ENCODE measurements at places on chromosomes 5 and 9.

- H3K4me1 ChIP-seq = no peaks in the 10 kb centered on the region
- no peak overlapping the region for H3K27ac ChIP-seq
- no peaks in the 10 kb centered on the region for H3K27me3 ChIP-seq
- no peak overlapping the region for H3K4me3 ChIP-seq
Observed at GRCh38 chr5:102306121-102306520, 10.0 kb upstream of the SLCO4C1 start.

DNA sequence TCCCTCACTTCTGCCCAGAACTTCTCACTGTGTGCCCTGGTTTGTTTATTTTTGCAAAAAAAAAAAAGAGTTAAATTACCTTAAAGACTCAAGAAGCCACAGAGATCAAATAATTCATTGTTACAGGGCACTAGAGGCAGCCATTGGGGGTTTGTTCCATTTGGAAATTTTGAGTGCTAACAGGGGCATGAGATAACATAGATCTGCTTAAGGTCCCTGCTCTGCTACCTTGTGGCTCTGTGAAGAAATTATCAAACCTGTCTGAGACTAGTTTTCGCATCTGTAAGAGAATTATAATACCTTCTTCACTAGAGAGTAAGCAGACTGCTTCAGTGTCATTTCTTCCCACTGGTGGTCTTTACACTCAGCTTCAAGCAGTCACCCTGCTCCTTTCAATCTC lies 394 bp downstream of the TLR4 start:
- no peaks in the 10 kb centered on the region for H3K4me1 ChIP-seq
- no peaks in the 10 kb centered on the region for H3K27me3 ChIP-seq
- H3K36me3 ChIP-seq = no peaks in the 10 kb centered on the region
- DNase-seq = no peak
- peak overlapping the region; percentile 43 for H3K4me3 ChIP-seq
- peak overlapping the region; percentile 92 for H3K27ac ChIP-seq

DNA sequence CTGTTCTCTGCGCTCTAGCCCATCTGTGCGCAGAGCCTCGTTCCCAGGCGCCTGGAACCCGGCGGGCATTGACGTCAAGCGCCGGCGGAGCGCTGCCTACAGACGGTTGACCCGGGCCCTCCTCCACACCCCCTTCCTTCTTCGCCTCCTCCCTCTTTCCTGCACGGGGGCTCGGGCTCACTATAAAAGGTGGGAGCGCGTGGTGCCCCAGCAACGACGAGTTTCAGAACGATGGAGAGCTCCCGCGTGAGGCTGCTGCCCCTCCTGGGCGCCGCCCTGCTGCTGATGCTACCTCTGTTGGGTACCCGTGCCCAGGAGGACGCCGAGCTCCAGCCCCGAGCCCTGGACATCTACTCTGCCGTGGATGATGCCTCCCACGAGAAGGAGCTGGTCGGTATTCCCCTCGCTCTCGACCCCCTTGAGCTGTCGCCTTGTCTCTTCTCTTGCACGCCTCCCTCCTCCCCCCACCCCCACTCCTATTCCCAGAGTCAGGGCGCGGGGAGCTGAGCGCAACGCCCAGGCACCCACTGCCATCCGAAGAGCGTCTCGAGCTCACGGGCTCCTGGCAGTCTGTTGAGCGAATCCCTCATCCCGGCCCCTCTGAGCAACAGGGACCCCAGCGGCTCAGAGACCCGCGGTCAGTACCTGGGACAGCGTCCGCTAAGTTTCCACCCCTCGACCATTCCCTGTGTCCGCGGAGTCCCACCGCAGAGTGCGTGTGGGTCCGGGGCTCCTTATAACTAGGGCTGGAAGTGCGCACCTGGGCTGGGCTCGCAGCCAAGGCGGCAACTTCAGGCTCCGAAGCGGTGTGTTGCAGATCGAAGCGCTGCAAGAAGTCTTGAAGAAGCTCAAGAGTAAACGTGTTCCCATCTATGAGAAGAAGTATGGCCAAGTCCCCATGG lies at the start of gene CARTPT:
Gene CARTPT, plus strand, starts transcription at position 213 of the 902 bp plus-strand sequence. Its CDS starts 19 bp downstream, at position 232.
- no peaks in the 10 kb centered on the region for H3K4me1 ChIP-seq
- no peak for DNase-seq
- peaks cover 29% of the 10 kb centered on the region for H3K27me3 ChIP-seq
- H3K4me3 ChIP-seq = no peak within 1 kb of the TSS
- no peak within 1 kb of the TSS for H3K27ac ChIP-seq
- H3K36me3 ChIP-seq = no peaks in the 10 kb centered on the region

GRCh38 chr5:180114304-180115003 lies 42.9 kb upstream of the RNF130 start:
- DNase-seq = no peak
- H3K27ac ChIP-seq = no peak overlapping the region
- no peak overlapping the region for H3K4me3 ChIP-seq

GRCh38 chr5:3489239-3489843 lies 106.3 kb upstream of the IRX1 start:
- no peak overlapping the region for H3K27ac ChIP-seq
- DNase-seq = no peak
- H3K36me3 ChIP-seq = no peaks in the 10 kb centered on the region
- no peaks in the 10 kb centered on the region for H3K27me3 ChIP-seq

DNA sequence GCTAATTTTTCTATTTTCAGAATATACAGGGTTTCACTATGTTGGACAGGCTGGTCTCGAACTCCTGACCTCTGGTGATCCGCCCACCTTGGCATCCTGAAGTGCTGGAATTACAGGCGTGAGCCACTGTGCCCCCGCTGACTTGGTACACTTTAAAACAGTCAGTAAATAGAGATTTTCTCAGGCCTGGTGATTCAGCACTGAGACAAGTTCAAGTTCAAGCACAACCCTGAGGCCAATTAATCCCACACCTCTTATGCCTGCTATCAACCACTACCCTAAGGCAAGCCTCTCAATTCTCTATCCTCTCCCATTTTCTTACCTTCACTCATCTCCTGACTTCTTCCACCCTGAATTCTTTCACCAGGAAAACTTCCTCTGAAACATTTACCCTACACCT lies 18.9 kb downstream of the MUSK start:
- H3K27me3 ChIP-seq = no peaks in the 10 kb centered on the region
- DNase-seq = no peak
- H3K4me3 ChIP-seq = no peak overlapping the region
- no peaks in the 10 kb centered on the region for H3K4me1 ChIP-seq

DNA sequence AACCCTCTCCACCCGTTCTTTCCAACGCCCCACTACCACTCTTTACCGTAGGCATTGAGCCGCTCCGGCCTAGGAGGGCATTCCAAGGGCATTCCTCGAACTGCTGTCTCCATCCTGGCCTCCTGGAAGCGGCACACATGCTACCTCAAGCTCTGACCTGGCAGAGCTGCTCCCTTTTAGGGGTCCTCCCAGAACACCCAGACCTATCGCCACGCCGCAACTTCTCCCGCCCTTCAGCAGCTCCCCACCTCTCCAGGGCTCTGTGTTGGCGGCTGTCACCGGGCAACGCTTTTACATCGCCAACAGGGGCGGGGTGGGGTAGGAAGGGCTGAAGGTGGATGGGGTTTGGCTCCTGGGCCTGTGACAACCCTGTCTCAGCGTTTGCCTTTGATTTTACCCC lies 4.6 kb upstream of the MYORG start:
- H3K36me3 ChIP-seq = no peaks in the 10 kb centered on the region
- no peaks in the 10 kb centered on the region for H3K4me1 ChIP-seq
- peak overlapping the region; percentile 42 for H3K4me3 ChIP-seq
- no peak overlapping the region for H3K27ac ChIP-seq

- no peaks in the 10 kb centered on the region for H3K4me1 ChIP-seq
- H3K36me3 ChIP-seq = no peaks in the 10 kb centered on the region
- no peaks in the 10 kb centered on the region for H3K27me3 ChIP-seq
- no peak overlapping the region for H3K4me3 ChIP-seq
- no peak overlapping the region for H3K27ac ChIP-seq
Observed at GRCh38 chr5:169545762-169546161, 37.8 kb upstream of the SPDL1 start.

DNA sequence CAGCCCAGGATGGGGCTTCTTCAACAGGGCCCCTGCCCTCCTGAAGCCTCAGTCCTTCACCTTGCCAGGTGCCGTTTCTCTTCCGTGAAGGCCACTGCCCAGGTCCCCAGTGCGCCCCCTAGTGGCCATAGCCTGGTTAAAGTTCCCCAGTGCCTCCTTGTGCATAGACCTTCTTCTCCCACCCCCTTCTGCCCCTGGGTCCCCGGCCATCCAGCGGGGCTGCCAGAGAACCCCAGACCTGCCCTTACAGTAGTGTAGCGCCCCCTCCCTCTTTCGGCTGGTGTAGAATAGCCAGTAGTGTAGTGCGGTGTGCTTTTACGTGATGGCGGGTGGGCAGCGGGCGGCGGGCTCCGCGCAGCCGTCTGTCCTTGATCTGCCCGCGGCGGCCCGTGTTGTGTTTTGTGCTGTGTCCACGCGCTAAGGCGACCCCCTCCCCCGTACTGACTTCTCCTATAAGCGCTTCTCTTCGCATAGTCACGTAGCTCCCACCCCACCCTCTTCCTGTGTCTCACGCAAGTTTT lies 23.6 kb downstream of the PCDHGC5 start:
- peak overlapping the region; percentile 66 for H3K4me3 ChIP-seq
- DNase-seq = peak; percentile 78
- no peaks in the 10 kb centered on the region for H3K27me3 ChIP-seq
- peaks cover 21% of the 10 kb centered on the region for H3K4me1 ChIP-seq
- no peaks in the 10 kb centered on the region for H3K36me3 ChIP-seq
- H3K27ac ChIP-seq = peak overlapping the region; percentile 78

DNA sequence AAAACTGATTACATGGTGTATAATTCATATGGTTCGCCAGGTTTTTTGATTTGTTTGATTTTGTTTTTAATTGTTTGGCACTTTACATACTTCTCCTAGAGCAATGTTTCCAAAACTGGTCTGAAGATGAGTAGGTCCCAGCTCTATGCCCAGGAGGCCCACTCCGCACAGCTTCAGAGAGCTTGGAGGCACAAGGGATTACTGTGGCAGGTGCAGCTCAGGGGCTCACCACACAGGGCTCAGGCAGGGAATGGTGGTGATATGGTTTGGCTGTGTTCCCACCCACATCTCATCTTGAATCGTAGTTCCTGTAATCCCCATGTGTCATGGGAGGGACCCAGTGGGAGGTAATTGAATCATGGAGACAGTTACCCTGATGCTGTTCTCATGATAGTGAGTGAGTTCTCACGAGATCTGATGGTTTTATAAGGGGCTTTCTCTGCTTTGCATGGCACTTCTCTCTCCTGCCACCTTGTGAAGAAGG lies 296.6 kb downstream of the MED10 start:
- H3K27ac ChIP-seq = no peak overlapping the region
- H3K27me3 ChIP-seq = no peaks in the 10 kb centered on the region
- no peak overlapping the region for H3K4me3 ChIP-seq
- no peak for DNase-seq

DNA sequence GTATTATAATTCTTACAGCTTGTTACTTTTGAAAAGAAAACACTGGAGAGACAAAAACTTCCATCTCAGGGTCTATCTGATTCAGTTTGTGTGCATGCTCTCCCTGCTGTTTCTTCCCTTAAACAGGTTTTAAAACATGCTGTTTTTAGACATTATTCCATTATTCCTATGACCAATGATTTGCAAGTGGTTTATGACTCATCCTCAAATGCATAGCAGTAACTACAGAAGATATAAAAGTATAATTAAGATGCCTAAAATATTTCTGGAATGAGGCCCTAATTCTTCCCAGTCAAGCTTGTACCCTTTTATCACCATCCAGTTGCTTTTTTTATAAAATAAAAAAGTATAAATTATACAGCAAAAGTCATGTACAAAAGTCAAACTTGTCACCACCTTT lies 3.7 kb downstream of the DTWD2 start:
- H3K4me3 ChIP-seq = no peak overlapping the region
- no peaks in the 10 kb centered on the region for H3K36me3 ChIP-seq
- no peaks in the 10 kb centered on the region for H3K4me1 ChIP-seq
- DNase-seq = no peak

DNA sequence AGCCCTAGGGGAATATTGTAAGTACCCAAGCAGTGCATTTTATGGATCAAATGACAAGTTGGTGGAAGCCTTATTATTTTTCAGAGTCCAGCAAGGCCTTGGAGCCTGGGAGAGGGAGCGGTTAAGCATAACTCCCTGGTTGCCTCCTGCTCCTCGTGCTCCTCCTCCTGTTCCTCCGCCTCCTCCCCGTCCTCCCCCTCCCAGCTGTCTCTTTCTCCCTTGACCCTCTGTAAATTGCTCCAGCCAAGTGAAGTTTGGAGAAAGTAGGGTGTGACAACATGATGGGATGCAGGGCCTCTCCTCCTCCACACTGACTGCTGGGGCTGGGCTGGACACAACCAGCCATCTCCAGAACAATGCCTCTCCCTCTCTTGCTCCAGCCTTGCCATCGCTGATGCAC lies 586.9 kb downstream of the CCDC171 start:
- no peaks in the 10 kb centered on the region for H3K36me3 ChIP-seq
- DNase-seq = no peak
- H3K27ac ChIP-seq = no peak overlapping the region
- H3K4me3 ChIP-seq = no peak overlapping the region
- H3K27me3 ChIP-seq = no peaks in the 10 kb centered on the region

GRCh38 chr5:31771500-31771899 lies 132.6 kb downstream of the PDZD2 start:
- H3K4me1 ChIP-seq = no peaks in the 10 kb centered on the region
- DNase-seq = no peak
- H3K36me3 ChIP-seq = no peaks in the 10 kb centered on the region
- no peak overlapping the region for H3K27ac ChIP-seq

GRCh38 chr5:134508521-134509195 lies 16.8 kb upstream of the JADE2 start:
- no peaks in the 10 kb centered on the region for H3K36me3 ChIP-seq
- peak overlapping the region; percentile 77 for H3K27ac ChIP-seq
- DNase-seq = no peak
- peaks cover 16% of the 10 kb centered on the region for H3K4me1 ChIP-seq

- H3K4me3 ChIP-seq = no peak overlapping the region
- H3K27me3 ChIP-seq = no peaks in the 10 kb centered on the region
- H3K4me1 ChIP-seq = no peaks in the 10 kb centered on the region
- no peak overlapping the region for H3K27ac ChIP-seq
- DNase-seq = no peak
Observed at GRCh38 chr9:125850763-125851162, 103.6 kb downstream of the PBX3 start.

GRCh38 chr9:88530051-88530450 lies 4.9 kb upstream of the NXNL2 start:
- no peaks in the 10 kb centered on the region for H3K27me3 ChIP-seq
- no peak overlapping the region for H3K4me3 ChIP-seq
- no peaks in the 10 kb centered on the region for H3K4me1 ChIP-seq
- no peaks in the 10 kb centered on the region for H3K36me3 ChIP-seq
